ENCODE measurements at places on chromosomes 4 and X.

DNA sequence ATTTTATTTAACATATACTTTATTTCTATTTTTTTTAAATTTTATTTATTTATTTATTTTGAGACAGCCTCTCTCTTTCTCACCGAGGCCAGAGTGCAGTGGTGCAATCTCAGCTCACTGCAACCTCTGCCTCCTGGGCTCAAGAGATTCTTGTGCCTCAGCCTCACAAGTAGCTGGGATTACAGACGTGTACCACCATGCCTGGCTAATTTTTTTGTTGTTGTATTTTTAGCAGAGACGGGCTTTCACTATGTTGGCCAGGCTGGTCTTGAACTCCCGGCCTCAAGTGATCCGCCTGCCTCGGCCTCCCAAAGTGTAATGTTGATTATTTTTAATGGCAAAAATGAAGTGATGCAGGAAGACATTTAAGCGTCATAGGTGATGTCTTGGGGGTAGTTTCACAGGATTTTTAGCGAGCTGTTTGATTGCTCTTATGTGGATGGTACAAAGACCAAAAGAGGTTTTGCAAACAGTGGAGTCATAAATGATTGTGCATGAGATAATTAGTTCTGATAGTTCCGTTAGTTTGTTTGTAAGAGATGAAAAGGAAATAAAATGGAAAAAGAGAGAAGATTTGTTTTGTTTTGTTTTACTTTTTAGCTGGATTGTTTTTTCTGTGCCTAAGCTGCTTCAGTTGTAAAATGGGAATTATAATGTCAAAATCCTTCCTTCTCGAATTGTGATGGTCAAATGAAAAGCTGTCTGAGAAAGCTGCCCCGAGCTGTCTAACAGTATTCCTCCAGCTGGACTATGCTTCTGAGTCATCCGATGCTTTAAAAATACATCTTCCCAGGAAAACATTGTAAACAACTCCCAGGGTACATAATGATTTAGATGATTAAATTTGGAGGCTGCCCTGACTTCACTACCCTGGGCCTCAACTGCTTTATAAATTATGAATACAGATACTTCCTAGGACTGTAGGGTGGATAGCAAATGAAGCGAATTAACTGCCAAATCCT is 14.7 kb downstream of the RHOH start:
- no peak for DNase-seq

DNA sequence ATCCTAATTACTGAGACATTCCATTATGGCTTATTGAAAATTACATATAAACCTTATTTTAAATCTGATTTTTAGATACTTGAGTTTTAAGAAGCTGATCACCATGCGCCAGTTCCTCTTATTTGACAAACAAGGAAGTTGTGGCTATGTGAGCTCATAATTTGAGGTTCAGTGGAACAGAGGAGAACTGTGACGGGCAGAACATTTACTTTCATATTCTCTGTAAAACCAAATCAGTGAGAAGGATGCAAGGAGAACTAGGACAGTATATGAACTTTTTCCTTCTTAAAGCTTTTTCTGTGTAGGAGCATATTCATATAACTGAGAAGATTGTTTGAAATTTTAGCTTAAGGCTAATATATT is 25.3 kb downstream of the STIM2 start:
- DNase-seq, result no peak

DNA sequence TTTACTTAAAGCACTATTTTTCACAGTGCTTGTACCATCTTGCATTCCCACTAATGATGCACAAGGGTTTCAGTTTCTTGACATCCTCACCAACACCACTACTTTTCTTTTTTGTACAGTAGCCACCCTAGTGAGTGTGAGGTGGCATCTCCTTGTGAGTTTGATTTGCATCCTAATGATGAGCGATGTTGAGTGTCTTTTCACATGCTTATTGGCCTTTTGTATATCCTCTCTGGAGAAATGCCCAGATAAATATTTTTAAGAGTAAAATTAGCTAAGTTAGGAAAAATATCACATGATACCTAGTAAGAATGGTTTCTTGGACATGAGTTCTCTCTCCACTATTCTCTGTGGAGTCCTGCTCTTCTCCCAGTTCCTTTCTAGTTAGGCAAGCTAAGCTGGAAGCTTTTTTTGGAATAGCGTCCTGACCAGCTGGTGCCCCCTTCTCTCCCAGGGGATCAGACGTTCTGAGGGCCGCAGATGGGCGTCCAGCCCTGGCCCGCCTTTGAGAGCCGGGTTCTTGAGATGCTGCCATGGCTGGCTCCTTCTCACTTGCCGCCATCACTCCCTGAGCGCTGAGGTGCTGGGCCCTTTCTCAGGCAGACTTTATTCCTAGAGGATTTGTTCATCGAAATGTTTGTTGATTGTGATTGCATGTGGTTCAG is 132.1 kb downstream of the ARHGAP10 start:
- no peak for DNase-seq

DNA sequence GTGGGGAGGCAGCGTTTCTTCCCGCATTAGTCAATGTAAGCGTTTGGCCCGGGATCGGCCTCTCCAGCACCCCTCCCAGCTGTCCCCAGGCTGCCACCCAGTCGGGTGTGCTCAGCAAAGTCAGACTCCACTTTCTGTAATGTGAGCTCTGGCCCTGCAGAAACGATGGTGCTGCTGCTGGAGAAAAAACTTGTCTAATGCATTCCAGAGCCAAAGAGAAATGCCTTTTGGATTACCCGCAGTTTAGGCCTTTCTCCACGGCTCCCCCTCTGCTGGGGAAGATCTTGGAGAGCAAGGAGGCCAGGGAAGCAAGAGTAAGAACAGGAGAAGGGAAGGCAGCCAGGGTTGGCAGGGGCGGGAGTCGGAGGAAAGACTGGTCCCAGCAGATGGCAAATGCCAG is 55.2 kb downstream of the ELF4 start:
- peak; percentile 19 for DNase-seq

GRCh38 chrX:97841544-97842179 is 958.0 kb downstream of the RPA4 start:
- no peak for DNase-seq

DNA sequence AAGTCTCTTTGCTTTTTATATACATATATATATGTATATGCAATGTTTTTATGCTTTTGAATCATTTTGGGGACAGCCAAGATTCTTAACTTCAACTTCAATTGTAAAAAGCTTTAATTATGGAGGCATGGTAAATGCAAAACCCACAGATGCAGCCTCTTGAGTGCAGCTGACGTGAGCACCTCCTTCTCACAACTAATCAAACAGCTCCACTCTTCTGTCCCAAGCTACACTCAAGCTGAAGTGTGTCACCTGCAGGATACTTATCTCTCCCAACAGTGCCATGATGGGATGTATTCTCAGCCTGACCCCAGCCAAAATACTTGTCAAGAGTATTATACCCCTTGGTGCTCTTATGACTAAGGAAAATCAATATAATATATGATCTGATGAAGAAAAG is 60.7 kb upstream of the BLTP1 start:
- DNase-seq, result no peak

GRCh38 chr4:72858328-72858727 is 211.2 kb downstream of the COX18 start:
- DNase-seq, result peak; percentile 94

- no peak for DNase-seq
Measured at GRCh38 chrX:97326456-97326855, 442.7 kb downstream of the RPA4 start.

DNA sequence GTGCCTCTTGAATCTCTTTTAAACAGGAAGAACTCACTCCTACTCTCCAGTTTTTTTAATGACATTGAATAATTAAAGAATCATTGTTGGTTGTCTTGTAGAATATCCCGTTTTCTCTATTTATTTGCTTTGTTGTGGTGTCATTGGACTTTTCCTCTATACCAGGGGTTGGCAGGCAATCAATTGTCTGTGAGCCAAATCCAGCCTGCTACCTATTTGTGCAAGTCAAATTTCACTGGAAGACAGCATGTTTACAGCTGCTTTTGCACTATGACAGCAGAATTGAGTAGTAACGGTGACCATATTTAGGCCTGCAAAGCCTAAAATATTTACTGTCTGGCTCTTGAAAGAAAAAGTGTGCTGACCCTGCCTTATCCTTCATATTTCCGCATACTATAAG is 34.8 kb downstream of the POLA1 start:
- no peak for DNase-seq

GRCh38 chr4:95066050-95066449 is 308.3 kb downstream of the BMPR1B start:
- peak; percentile 37 for DNase-seq

DNA sequence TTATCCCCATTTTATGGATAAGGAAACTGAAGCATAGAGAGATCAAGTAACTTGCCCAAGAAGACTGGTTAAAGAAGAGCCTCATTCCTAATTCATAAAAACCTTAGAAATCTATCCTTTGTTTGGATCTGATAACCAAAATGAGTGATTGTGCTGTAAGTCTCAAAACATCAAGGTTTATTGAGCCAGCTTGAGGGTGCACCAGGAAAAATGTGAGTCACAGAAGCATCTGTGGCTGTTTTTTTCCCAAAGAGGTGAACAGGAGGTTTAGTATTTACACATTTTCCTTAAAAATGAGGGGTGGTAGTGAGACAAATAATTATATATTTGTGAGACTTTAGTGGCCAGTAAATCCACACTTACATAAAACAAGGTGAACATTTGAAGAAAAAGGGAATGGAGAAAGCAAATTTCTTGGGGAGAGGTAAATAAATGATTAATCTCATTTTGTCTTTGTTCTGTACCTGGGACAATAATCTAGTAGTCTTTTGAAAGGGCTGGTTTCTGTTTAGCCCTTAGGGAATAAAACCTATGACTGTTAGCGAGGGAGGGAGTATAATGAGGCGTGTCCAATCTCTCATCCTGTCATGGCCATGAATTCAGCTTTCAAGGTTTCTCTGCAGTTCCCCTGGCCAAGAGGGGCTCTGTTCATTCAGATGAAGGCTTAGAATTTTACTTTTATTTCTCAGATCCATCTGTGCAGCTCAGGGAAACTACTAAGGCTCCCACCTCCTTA is 12.2 kb upstream of the FMR1 start:
- peak; percentile 45 for DNase-seq

- peak; percentile 33 for DNase-seq
Measured at GRCh38 chrX:69165087-69165651, at the start of gene PJA1. TSS of gene PJA1 (minus strand) at chrX:69165453. CDS start at chrX:69163073, 2,380 bp downstream.
